ENCODE measurements at places on chromosomes 7 and 10. TPM values are rescaled to one million over a fixed set of nuclear protein-coding genes. Genes with fewer than 3 reads are reported as not detected.

MEOX2 gene
- 1.4 TPM for total RNA-seq

RSPH10B gene
- 0.07 TPM for total RNA-seq

FAM131B gene
- total RNA-seq = 15.0 TPM

CDK14 gene
- total RNA-seq = 49.6 TPM

SLC13A4 gene
- 0.68 TPM for total RNA-seq

DNA sequence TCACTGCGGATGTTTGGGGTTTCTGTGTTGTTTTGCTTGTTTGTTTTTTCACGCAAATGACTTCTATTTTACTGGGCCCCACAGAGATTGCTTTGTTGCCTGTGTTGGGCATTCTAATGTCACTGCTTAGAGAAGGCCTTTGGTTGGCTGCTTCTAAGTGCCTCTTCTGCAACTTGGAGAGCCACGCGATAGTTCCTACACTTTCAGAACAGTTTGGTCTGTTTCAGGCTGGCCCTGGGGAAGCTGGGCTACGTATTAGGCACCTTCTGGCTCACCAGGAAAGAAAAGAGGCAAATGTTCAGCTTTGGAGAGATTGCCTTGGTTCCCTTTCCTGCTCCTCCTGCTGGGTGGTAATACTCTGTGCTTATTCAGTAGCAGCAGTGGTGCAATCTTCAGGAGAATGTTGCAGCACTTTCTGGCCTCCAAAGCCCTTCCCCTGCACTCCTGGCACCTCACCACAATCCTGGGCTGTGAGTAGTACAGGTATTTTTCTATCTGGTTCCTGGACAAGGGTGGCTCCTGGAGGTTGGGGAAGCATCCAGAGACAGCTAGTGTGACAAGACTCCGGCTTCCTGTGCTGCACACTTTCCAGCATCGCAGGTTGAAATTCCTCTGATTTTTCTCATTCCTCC is 1.2 kb downstream of the ANTXRL start:
- no peak overlapping the region for H3K27ac ChIP-seq
- H3K36me3 ChIP-seq = no peaks in the 10 kb centered on the region
- peaks cover 74% of the 10 kb centered on the region for H3K27me3 ChIP-seq
- H3K4me1 ChIP-seq = peaks cover 29% of the 10 kb centered on the region
- no peak for DNase-seq

- H3K27me3 ChIP-seq = peaks cover 25% of the 10 kb centered on the region
- peaks cover 4% of the 10 kb centered on the region for H3K36me3 ChIP-seq
Measured at GRCh38 chr7:55308186-55308929, 56.8 kb upstream of the LANCL2 start.

- no peak for DNase-seq
- no peaks in the 10 kb centered on the region for H3K4me1 ChIP-seq
- no peak overlapping the region for H3K27ac ChIP-seq
- H3K36me3 ChIP-seq = no peaks in the 10 kb centered on the region
- no peaks in the 10 kb centered on the region for H3K27me3 ChIP-seq
Measured at GRCh38 chr10:64271983-64272382, 750.8 kb downstream of the REEP3 start.

DNA sequence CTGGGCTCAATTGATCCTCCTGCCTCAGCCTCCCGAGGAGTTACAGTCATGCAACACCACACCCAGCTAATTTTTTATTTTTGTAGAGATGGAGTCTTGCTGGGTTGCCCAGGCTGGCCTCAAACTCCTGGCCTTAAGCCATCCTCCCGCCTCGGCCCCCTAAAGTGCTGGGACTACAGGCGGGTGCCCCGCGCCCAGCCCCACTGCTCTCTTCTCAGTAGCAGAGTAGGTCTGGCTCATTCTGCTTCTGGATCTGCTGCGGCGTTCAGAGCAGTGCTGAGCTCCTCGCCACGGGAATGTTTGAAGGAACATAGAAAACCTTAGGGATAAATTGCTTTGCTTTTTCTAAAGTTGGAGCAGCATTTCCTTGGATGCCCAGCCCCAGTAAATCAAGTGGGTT is 27.4 kb downstream of the WIPI2 start:
- H3K4me1 ChIP-seq = peaks cover 22% of the 10 kb centered on the region
- H3K27me3 ChIP-seq = no peaks in the 10 kb centered on the region
- no peak for DNase-seq
- no peak overlapping the region for H3K27ac ChIP-seq
- peaks cover 13% of the 10 kb centered on the region for H3K36me3 ChIP-seq

- peaks cover 13% of the 10 kb centered on the region for H3K36me3 ChIP-seq
- H3K27ac ChIP-seq = no peak overlapping the region
- no peaks in the 10 kb centered on the region for H3K27me3 ChIP-seq
- H3K4me3 ChIP-seq = no peak overlapping the region
Measured at GRCh38 chr7:133061357-133061756, 20.5 kb downstream of the CHCHD3 start.

DNA sequence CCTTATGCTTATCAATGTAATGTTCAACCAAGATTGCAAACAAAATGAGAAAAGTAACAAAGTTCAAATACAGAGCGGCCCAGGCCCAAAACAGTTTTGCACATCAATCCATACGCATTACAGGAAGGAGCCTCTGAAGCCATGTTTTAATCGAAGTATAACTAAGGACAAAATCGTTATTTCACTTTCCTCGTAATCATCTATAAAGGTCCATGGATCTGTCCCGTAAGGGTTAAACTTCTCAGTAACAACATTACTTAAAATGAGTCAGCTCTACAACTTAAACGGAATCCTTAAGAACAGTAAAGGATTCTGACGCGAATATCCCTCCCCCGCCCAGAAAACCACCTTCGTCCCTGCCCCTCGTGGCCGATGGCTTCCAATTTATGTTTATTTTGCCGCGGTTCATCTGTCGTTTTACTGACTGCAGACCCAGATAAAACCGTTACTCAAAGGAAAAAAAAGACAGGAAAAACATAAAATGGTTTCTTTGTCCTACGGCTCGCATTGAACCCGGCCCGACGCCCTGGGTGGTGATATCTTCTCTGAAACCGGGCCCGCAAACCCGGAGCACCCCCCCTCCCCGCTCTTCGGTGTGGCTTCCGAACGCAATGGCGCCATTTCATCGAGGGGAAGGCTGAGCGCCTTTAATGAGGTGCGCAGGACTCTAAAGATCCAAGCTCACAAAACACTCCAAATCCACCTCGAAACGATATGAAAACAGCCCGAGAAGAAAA is 1.1 kb downstream of the HNRNPA2B1 start:
- peak overlapping the region; percentile 100 for H3K4me3 ChIP-seq
- peaks cover 51% of the 10 kb centered on the region for H3K27me3 ChIP-seq
- peaks cover 60% of the 10 kb centered on the region for H3K4me1 ChIP-seq
- H3K36me3 ChIP-seq = peaks cover 60% of the 10 kb centered on the region

DNA sequence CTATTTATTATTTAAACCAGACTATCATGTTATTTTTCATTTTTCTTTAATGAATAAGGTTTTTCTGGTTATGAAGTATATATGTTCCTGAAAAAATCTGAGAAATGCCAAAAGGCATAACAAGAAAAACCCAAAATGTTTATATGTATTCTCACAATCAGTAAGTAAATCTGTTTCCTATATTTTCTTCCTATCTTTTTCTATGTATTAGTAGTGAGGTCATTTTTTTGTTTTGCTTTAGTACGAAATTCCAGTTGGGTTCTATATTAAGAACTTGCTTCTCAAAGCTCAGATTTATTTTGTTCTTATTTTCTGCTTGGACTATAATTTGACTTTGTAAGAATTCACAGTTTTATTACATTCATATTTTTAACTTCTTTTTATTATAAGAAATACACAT is 287.5 kb upstream of the NFE2L3 start:
- H3K4me3 ChIP-seq = no peak overlapping the region
- peaks cover 2% of the 10 kb centered on the region for H3K36me3 ChIP-seq
- peaks cover 12% of the 10 kb centered on the region for H3K4me1 ChIP-seq

DNA sequence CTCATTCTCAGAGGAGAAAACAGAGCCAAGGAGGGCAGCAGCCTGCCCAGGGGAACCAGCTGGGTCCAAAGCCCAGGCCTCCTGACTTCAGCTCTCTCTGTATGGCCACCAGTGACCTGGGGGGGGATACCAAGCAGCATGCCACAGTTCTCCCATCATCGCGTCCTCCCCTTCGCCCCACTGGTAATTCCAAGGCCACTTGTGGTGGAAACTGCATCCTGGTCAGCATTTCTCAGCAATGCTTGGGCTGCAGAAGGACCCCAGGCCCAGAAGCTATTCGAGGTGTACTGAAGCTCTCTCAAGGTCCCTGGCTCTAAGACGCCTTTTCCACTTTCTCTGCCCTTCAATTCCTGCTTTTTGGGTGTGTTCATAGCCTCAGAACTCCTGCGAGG is 27.1 kb downstream of the BTBD16 start:
- no peak for DNase-seq
- H3K4me1 ChIP-seq = peaks cover 8% of the 10 kb centered on the region
- H3K27ac ChIP-seq = no peak overlapping the region
- H3K36me3 ChIP-seq = no peaks in the 10 kb centered on the region
- H3K4me3 ChIP-seq = no peak overlapping the region

DNA sequence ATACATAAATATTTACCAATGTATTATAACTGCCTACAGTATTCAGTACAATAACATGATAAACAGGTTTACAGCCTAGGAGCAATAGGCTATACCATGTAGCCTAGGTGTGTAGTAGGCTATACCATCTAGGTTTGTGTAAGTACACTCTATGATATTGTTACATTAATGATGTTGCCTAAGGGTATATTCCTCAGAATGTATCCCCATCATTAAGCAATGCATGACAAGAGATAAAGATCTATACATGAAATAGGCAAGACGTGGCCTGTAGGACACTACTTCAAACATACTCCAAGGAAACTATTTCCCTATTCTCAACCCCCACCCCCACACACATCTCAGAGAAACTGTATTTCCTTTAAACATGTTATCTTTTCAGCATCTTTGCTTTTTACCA is 15.3 kb upstream of the ADAM22 start:
- H3K4me1 ChIP-seq = no peaks in the 10 kb centered on the region
- H3K4me3 ChIP-seq = no peak overlapping the region
- H3K27me3 ChIP-seq = no peaks in the 10 kb centered on the region

GRCh38 chr7:3358991-3359390 is 57.9 kb downstream of the SDK1 start:
- no peak overlapping the region for H3K4me3 ChIP-seq
- peaks cover 4% of the 10 kb centered on the region for H3K36me3 ChIP-seq
- no peaks in the 10 kb centered on the region for H3K4me1 ChIP-seq
- no peak overlapping the region for H3K27ac ChIP-seq
- DNase-seq = no peak

GRCh38 chr10:124255556-124255955 is 162.2 kb upstream of the CHST15 start:
- H3K4me1 ChIP-seq = peaks cover 5% of the 10 kb centered on the region
- H3K27me3 ChIP-seq = no peaks in the 10 kb centered on the region
- no peak overlapping the region for H3K4me3 ChIP-seq

GRCh38 chr7:137169282-137169698 is 174.2 kb downstream of the PTN start:
- no peak overlapping the region for H3K4me3 ChIP-seq
- H3K27me3 ChIP-seq = no peaks in the 10 kb centered on the region
- peaks cover 14% of the 10 kb centered on the region for H3K4me1 ChIP-seq

DNA sequence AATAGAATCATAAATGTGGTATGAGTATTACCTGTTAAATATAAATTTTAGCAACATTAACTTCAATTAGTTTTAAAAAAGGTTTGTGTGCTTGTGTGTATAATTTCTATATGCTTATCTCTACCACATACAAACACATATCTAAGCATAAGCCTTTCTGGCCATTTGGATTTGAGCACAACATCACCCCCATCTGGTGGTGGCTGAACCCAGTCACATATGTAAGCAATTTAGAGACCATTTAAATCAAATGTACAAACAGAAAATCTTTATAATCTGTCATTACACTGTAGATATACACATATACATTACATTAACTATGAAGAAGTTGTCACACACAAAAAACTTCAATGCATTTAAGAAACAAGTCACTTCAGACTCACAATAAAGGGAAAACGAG is 31.7 kb downstream of the GPR22 start:
- no peaks in the 10 kb centered on the region for H3K27me3 ChIP-seq
- DNase-seq = no peak
- H3K36me3 ChIP-seq = peaks cover 12% of the 10 kb centered on the region
- H3K4me3 ChIP-seq = no peak overlapping the region
- peaks cover 6% of the 10 kb centered on the region for H3K4me1 ChIP-seq

- H3K36me3 ChIP-seq = no peaks in the 10 kb centered on the region
- DNase-seq = no peak
- no peaks in the 10 kb centered on the region for H3K4me1 ChIP-seq
- no peak overlapping the region for H3K27ac ChIP-seq
Measured at GRCh38 chr7:33888166-33888565, 17.2 kb upstream of the BMPER start.

Measured in neural crest cell (in vitro differentiated cells).